ENCODE measurements at places on chromosomes 2 and 18. TPM values are rescaled to one million over a fixed set of nuclear protein-coding genes. Genes with fewer than 3 reads are reported as not detected.

DNA sequence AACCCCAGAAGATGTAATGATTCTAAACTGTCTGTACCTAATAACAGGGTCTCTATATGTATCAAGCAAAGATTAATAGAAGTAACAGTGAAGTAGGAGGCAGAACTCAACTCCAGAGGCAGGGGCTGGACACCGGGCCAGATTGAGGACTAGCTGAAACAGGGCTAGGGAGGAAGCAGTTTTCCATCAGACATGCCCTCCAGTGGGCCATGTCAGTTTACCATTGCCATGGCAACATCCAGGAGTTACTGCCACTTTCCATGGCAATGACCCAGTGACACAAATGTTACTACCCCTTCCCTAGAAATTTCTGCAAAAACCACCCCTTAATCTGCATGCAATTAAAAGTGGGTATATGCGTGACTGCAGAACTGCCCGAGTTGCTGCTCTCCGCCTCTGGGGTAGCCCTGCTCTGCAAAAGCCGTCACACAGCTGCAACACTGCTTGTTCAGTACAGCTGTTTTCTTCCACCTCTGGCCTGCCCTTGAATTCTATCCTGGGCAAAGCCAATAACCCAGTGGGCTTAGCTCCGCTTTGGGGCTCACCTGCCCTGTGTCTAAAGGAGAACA, 58.7 kb downstream of the TMEM18 start:
- no peak for DNase-seq

DNA sequence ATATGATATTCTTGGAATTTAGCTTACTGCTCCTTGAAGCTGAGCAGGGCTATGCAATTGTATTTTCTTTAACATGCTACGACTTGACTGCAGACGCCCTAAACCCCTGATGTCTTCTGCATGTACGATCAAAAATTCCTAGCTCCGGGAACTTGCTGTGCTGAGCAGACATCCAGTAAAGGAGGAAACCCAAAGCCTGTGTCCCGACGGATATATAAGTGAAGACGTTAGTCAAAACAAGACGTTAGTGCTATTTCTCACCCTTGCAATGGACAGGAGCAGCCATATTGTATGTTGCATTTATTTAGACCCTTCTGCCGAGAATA, 51.5 kb downstream of the SETBP1 start:
- DNase-seq, result no peak

DNA sequence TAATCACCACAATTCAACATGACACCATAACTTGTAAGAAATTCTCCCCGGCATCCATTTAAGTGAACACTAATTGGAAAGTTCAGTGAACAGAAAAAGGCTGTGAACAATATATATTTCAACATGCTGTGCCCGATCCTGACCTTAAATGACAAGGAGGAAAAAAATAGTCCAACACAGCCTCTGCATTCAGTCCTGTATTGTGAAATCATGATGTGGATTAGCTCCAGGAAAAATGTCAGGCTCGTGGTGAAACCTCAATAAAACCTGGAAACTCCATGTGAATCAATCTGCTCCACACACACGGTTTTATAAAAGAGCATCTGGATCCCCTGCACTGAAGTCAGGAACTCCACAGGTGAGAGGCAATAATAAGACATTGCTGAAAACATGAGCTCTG, 145.4 kb upstream of the SPOPL start:
- DNase-seq, result no peak

DNA sequence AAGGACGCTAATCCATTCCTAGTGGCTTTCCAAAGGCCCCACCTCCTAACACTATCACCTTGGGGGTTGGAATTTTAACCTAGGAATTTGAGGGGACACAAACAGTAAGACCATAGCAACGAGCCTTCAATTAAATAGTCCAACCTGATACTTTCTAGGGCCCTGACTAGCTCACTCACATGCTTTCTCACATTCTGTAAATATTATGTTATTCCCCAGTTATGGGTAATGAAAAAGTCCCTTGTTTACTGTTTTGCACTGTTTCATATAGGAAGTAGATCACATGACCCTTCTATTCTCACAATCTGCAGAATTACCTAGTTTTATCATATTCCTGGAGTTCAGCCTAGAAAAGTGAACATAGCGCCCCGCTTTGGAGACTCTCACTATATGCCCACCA, 1212.1 kb upstream of the ACVR2A start:
- DNase-seq, result no peak

The CNNM4 gene
- 30.8 TPM for total RNA-seq

The CABLES1 gene
- total RNA-seq, result 3.2 TPM

The MOGAT1 gene
- total RNA-seq, result 0.25 TPM

The DPP4 gene
- total RNA-seq, result 6.7 TPM

- DNase-seq, result peak; percentile 31
These were observed 38.9 kb downstream of the ADI1 start for GRCh38 chr2:3480352-3481010.

DNA sequence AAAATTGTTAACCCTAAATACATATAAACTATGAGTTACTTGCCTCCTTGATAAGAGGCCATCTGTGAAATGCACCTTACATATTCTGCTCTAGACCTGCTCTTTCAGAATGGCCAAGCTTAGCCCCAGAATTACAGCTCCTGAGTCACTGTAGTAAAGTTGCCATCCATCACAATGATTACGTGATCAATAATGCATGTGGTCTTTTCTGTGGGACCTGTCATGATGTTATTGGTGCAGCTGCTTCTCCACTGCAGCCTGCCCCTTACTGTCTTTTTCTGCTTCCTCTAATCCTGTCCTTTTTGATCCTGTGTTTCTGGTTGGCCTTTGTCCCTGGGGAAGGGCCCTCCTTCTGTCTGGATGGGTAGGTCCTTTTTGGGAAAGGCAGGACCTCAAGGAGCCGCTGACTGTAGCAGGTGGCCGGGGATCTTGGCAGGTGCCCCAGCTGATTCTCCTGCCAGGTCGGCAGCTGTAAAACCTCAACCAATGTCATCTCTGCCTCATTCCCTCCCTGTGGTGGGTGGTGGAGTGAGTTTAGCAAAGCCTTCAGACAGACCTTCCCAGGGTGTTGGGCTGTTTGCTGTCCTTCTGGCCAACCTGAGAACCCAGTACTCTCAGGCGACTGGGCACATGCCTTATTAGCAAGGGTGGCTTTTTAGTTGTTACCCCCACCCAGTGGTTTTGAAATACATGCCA, 126.2 kb upstream of the EML6 start:
- peak; percentile 82 for DNase-seq

GRCh38 chr2:38665854-38666555, at the start of gene GALM:
TSS of gene GALM (plus strand) at chr2:38666114. CDS start at chr2:38666162, 48 bp downstream.
- peak; percentile 85 for DNase-seq

The PAIP2B gene
- total RNA-seq, result 78.1 TPM

- DNase-seq, result no peak
These were observed 10.4 kb upstream of the STON1 start for GRCh38 chr2:48519593-48519992.

DNA sequence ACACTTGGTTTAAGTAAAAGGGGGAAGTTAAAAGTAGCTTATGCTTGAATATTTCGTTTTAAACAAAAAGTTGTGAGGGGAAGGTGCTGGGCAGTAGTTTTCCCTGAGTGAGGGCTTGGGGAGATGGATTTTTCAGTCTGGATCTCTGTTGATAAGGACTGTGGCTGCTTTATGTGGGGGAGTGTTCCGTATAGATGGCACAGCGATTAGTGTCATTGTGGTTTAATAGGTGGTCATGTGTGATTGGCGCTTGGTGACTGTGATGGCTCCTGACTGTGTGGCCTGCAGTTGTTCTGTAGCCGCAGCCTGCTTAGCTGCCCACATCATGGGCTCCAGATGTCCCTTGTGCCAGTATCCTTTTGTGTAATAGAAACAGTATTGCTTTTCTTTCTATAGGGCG, 156.2 kb downstream of the WDSUB1 start:
- no peak for DNase-seq

GRCh38 chr2:21819454-21819853, 695.7 kb downstream of the TDRD15 start:
- no peak for DNase-seq

The CDCA7 gene
- total RNA-seq, result 1.4 TPM

- no peak for DNase-seq
These were observed 62.6 kb downstream of the CERKL start for GRCh38 chr2:181594322-181594721.

The ZNF804A gene
- 0.07 TPM for total RNA-seq

All from left ventricle myocardium superior (tissue), 1 donor.